ENCODE measurements at places on chromosomes 6 and 20.

DNA sequence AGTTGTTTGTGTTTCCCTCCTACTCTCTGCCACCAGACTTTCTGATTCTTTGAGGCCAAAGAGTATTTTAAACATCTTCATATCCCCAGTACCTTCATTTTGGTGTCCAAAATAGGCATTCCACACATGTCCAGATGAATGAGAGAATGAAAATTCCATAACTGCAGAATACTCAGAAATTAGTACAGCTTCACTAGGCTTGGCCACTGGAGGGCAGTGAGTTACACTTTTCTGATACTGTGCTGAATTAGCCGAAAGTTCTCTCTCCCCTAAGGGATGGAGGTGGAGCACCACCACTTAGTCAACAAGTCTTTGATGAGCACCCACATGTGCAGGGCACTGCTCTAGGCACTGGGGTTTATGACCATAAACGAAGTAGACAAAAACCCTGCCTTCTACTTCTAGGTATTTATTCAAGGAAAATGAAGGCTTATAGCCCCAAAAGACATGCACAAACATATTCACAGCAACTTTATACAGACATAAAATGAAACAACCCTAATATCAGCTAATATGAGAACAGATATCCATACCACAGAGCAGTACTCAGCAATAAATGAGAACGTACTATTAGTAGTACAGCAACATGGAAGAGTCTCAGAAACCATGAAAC is 46.1 kb upstream of the TMEM217 start:
- H3K27ac ChIP-seq, result no peak overlapping the region
- no peak overlapping the region for H3K4me3 ChIP-seq
- H3K27me3 ChIP-seq, result no peaks in the 10 kb centered on the region
- peaks cover 42% of the 10 kb centered on the region for H3K36me3 ChIP-seq
- peaks cover 22% of the 10 kb centered on the region for H3K4me1 ChIP-seq
- no peak for DNase-seq

GRCh38 chr6:13638626-13639025 is 23.5 kb downstream of the NOL7 start:
- no peaks in the 10 kb centered on the region for H3K27me3 ChIP-seq
- H3K4me3 ChIP-seq, result no peak overlapping the region
- peaks cover 48% of the 10 kb centered on the region for H3K36me3 ChIP-seq
- no peak overlapping the region for H3K27ac ChIP-seq
- no peaks in the 10 kb centered on the region for H3K4me1 ChIP-seq

DNA sequence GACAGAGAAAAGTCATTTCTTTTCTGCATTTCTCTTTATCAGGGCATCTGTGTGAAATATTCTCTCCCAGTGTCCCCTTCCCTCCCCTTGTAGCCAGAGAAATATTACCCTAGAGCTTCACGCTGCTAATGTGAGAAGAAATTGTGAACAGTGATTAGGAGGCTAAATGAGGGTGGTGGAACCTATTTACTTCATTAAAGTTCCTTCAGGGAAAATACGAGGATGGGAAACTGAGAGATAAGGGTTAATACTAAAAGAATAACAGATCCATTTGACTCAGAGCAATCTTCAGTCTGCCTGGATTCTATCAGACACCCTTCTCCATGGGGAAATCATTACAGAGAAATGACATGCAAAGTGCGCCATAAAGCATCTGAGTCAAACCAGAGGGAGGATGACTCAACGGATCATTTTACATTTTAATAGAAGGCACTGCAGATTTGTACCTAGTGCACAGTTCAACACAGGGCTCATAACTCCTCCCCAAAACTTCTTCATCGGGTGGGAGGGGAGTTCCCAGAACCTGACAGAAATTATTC is 131.3 kb downstream of the GJA10 start:
- no peak overlapping the region for H3K27ac ChIP-seq
- H3K4me3 ChIP-seq, result no peak overlapping the region
- no peaks in the 10 kb centered on the region for H3K36me3 ChIP-seq
- H3K27me3 ChIP-seq, result no peaks in the 10 kb centered on the region
- no peak for DNase-seq

- DNase-seq, result no peak
- no peak overlapping the region for H3K27ac ChIP-seq
- H3K4me3 ChIP-seq, result no peak overlapping the region
- no peaks in the 10 kb centered on the region for H3K4me1 ChIP-seq
Observed at GRCh38 chr6:97473979-97474378, 191.0 kb upstream of the MMS22L start.

- H3K4me1 ChIP-seq, result peaks cover 31% of the 10 kb centered on the region
- no peak for DNase-seq
- H3K27ac ChIP-seq, result no peak overlapping the region
- no peaks in the 10 kb centered on the region for H3K27me3 ChIP-seq
- H3K4me3 ChIP-seq, result no peak overlapping the region
- H3K36me3 ChIP-seq, result no peaks in the 10 kb centered on the region
Observed at GRCh38 chr6:2848851-2849250, 7.2 kb upstream of the SERPINB1 start.
